ENCODE measurements at places on chromosomes 5 and 9.

DNA sequence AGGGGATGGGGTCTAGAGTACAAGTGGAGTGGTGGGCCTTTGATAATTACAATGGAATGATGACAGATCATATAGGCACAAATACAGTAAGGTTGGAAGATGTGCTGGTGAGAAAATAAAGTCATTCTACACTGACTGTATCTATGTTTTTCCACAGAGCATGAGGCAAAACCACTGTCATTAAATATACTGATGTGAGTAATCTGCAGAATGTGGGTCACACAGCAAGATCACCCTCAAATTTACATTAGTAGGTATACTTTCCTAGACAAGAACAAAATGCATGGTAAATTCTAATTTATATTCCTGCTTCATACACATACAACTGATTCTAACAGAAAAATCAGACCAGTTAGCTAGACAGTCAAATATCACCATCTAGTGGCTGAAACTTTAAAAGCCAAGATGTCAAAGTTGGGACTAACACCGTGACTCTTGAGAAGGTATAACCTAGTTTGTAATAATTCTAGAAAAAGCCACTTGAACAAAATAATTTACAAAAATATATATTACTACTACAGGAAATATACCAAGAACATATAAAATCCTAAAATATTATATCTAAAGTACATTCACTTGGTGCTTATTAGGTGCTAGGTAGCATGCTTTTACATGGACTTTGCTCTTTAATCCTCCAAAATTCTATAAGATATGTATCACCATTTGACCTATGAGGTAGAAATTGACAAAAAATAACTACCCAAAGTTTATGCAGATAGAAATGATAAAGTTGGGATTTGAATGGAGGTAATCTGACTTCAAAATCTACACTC is 19.5 kb downstream of the TTC33 start:
- DNase-seq: no peak

- no peak for DNase-seq
Observed at GRCh38 chr5:65394087-65394486, 87.6 kb downstream of the ADAMTS6 start.

DNA sequence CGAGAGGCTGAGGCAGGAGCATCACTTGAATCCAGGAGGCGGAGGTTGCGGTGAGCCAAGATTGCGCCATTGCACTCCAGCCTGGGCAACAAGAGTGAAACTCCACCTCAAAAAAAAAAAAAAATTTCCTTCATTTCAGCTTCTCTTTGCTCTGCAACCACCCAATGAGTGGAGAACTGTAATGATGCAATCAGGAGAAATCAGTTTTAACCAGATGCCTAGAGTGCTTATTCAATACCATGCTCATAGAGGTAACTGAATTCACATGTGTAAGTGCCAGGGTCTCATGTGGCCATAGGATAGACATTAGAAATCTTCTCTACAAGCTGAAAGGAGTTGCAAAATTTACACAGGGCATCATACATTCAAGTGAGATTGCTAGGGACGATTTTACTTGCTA is 70.6 kb downstream of the HMHB1 start:
- DNase-seq: no peak

GRCh38 chr5:154850255-154851062 is at the start of gene FAXDC2:
TSS of gene FAXDC2 (minus strand) at chr5:154850603. CDS start at chr5:154838178, 12,425 bp downstream.
- no peak for DNase-seq

DNA sequence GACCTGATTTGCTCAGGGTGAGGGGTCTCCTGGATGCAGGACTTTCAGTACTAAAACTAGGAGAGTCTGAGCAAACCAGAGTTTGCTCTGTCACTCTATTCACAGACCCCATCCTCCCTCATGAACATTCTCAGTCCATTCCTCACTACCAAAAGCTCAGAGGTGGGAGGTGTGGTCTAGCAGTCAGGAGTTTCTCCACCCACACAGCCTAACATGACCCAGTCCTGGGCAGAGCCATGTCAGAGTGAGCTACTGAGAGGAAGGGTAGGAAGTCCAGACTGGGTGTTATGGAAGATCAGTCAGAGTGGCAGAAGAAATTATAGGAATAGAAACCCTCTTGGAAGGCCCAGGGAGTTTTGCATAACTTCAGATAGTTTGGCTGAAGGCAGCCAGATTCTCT is 113.3 kb upstream of the GRAMD2B start:
- DNase-seq: no peak

- no peak for DNase-seq
Observed at GRCh38 chr9:80867731-80868130, 821.6 kb downstream of the TLE1 start.

DNA sequence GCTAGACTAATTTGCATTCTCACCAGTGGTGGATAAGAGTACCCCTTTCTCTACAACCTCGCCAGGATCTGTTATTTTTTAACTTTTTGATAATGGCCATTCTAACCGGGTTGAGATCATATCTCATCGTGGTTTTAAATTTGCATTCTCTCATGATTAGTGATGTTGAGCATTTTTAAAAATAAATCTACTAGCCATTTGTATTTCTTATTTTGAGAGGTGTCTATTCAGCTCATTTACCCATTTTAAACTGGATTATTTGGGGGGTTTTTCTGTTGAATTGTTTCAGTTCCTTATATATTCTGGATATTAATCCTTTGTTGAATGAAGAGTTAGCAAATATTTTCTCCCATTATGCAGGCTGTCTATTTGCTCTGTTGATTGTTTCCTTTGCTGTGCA is 139.6 kb downstream of the ARSB start:
- no peak for DNase-seq

DNA sequence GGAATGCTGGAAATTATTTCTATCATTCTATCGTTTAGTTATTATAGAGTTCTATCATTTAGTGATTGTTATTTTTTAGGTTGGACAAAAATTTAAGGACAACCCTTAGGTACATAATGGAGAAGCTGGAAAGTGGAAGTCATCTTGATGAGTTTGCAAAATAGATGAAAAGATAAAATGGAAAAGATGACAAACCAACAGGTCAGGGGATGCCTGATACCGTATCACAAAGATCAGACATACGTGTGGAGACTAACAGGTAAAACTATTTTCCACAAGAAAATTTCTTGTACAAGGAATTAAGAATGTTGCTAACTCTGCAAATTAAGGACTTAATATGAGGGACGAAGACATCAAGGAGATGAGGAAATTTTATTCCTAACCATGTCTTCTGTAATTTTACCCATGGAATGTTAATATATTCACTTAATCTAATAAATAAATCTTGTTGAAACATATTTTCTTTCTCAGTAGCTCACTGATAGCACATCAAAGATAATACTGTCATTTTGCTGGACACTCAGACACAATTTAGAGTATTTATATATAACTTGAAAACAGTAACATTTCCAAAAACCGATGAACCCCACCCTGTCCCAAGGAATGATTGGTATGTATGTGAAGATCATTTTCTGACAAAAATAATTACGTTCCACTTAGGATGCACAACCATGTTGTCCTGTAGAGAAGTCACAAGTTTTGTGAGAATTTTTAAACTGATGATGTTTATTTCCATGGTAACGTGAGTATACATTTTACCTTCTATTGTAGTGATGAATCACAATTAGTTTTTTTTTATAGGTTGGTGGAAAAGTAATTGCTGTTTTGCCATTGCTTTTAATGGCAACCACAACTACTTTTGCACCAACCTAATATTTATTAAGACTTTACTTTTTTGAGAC is 2.6 kb downstream of the LURAP1L start:
- DNase-seq: no peak

- DNase-seq: no peak
Observed at GRCh38 chr5:57690724-57691123, 208.1 kb upstream of the ACTBL2 start.

DNA sequence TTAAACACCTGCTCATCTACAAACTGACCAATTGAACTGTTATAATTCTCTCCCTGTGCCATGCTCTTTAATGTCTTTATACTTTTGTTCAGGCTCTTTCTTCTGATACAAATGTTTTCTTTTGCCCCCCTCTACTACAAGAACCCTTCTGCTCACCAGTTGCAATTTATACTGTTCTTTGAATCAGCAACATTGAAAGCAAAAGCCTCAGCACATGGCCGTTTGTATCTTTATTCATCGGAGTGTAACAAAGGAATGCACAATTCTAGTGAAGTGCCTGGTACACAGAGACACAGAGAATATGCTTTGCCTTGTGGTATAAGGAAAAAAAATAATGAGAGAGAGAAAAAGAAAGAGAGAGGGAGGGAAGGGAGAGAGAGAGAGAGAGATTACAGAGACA is 547.1 kb downstream of the CDH12 start:
- no peak for DNase-seq

GRCh38 chr5:54421976-54422375 is 33.5 kb upstream of the HSPB3 start:
- no peak for DNase-seq

DNA sequence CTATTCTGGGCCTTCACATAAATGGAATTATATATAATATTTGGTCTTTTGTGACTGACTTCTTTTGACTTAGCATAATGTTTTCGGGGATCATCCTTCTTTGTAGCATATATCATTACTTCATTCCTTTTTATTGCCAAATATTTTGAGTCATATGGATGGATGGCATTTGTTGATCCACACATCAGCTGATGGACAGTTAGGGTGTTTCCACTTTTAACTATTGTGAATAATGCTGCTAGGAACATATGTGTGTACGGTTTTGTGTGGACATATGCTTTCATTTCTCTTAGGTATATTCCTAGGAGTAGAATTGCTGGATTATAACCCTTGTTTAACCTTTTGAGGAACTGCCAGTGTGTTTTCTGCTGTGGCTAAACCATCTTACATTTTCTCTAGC is 249.6 kb downstream of the FANCC start:
- DNase-seq: no peak

GRCh38 chr9:14313378-14313940 is 482 bp downstream of the NFIB start:
- peak; percentile 2 for DNase-seq

- DNase-seq: no peak
Observed at GRCh38 chr5:157657516-157657915, 5.3 kb upstream of the SOX30 start.

GRCh38 chr9:133850937-133851336 is 112.8 kb upstream of the SARDH start:
- no peak for DNase-seq

DNA sequence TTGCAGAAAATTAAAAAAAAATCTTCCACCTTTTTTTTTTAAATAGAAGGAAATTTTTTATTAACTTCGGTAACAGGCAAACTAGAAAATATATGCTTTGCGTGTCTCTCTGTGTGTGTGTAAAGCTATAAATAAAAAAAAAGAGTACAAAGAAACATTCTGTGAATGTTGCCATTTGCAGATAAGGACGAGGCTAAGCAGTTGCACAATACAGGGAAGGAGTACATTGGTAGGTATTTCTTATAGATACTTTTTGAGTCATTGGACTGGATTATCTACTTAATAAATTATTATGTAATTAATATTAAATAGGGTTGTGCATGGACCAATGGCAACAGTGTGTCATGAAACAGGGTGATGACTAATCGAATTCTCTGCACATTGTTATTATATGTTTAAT is 102.4 kb downstream of the CAMK4 start:
- no peak for DNase-seq

DNA sequence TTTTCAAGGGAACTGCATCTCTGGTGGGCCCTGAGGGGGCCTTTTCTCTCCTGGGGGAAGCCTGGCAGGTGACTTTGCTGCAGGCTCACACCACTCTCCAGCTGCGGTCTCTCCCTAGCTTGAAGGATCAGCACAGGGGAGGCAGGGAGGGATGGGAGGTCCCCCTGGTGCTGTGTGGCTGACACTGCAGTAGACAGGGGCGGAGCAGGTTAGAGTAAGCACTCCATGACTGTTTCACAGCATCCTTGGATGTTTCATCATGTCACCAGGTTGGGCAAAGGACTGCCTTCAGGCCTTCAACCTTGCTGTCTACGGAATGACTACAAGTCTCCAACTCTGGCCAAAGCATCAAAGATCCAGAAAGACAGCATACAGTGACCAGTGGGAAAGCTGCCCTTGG is 470.7 kb downstream of the CDK5RAP2 start:
- DNase-seq: no peak

- no peak for DNase-seq
Observed at GRCh38 chr5:113491022-113491421, 2.8 kb upstream of the MCC start.

DNA sequence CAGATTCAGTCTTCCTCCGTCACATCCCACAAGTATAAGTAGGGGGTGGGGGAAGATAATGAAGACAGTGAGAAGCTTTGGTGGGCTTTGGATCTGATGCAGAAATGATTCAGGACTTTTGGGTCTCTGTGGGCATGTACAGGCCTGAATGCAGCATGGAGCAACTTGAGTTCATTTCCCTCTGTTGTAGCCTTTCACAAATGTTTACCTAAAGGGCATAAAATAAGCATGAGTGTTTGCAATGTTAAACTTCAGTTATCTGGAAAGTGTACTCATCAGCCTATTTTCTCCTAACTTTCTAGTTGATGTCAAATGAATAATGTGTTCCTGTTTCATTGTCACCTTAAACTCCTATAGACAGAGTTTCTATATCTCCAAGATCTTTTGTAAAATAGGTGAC is 39.3 kb downstream of the GARNL3 start:
- DNase-seq: no peak

GRCh38 chr9:6645355-6646292 is at the start of gene GLDC:
TSS of gene GLDC (minus strand) at chr9:6645729. CDS start at chr9:6645499, 230 bp downstream.
- peak; percentile 37 for DNase-seq

- peak; percentile 36 for DNase-seq
Observed at GRCh38 chr9:126301985-126302603, 24.5 kb upstream of the MVB12B start.

- DNase-seq: no peak
Observed at GRCh38 chr5:120779674-120780073, 315.6 kb downstream of the PRR16 start.

DNA sequence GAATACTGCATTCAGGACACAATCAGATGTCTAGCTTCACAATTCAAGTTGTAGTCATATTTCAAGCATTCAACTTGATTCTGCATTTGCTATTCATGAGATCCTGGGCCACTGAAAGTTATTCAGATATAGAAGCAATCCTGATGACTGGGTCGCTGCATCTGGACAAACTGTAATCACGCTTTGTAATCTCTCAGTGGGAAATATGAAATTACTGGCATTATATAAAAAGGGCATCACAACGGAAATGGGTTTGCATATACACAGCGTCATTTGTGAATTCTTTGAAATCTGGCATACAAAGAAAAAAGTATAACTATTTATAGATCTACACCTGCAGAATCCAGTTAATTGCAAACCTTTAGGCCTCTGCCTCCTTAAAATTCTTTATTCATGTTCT is 102.2 kb downstream of the PARP8 start:
- no peak for DNase-seq

DNA sequence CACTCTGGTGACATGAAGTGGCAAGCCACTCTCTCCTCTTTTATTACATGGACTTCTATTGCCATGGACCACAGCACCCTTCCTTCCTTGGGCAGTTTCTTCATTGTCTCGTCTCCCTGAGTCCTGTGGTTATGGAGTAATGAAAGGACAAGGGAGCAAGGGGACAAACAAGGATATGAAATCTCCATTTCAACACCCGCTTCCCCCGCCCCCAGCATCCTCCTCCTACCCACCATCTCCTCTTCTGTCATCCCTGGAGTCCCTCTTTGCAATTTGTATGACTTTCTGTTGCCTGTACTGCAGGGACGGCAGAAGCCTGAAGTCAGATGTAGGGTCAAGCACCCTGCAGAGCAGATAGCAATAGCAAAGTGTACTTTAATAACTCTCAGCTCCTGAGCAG is 300.7 kb upstream of the CLINT1 start:
- no peak for DNase-seq

- no peak for DNase-seq
Observed at GRCh38 chr5:132657676-132658380, at the start of gene IL13. TSS of gene IL13 (plus strand) at chr5:132658173. CDS start at chr5:132658187, 14 bp downstream.
